ENCODE measurements at places on chromosomes 3 and 15.

DNA sequence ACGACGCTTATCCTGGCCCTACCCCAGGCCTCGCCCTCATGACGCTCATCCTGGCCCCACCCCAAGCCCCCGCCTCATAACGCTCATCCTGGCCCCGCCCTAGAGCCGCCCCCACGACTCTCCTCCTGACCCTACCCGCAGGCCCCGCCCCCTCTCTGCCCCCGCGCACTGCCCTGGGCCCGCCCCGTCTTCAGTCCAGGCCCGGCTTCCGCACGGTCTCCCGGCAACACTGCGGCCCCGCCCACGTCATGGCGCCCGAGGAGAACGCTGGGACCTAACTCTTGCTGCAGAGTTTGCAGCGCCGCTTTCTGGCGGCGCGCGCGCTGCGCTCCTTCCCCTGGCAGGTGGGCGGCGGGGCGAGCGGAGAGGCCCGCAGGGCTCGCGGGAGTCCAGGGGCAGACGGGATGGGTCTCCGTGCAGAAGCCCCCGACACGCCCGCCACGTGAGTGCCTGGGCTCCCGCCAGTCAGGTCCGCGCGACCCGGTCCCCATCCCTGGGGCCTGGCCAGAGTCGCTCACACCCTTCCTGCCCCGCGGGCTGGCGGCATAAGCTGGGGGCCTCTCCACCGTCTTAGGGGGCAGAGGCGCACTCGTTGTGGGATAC, 52.5 kb upstream of the ROPN1B start:
- peak; percentile 98 for DNase-seq

DNA sequence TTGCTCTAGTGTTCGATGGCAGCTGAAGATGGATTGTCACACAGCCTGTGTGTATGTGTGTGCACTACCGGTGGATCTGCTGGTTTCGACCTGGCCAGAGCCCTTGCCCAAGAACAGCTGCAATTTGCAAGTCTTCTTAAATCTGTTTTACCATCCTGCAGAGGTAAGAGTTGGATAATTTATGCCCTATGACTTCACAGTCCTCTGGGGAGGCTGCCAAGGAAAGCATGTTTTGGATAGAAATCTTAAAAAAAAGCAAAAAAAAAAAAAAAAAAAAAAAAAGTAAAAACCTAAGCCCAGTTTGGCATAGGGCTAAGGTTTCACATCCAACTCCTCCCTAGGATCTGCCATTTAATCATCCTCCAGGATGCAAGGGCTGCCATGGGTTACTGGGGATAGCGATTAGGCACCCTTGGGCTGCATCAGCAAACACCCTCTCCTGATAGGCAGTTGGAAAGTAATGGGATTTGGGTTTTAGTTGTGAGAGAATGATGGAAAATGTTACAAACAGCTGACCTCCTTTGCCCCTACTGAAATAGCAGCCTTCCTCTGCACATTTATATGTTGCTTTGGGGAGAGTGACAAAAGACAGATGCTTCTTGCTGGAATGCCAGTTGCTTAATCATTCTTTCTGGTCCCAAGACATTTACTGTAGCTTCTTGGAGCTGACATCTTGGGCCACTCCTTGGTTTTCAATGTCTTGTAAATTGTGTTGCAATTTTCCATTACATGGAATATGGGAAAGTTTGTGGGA, 35.4 kb downstream of the CD200R1L start:
- DNase-seq = no peak

DNA sequence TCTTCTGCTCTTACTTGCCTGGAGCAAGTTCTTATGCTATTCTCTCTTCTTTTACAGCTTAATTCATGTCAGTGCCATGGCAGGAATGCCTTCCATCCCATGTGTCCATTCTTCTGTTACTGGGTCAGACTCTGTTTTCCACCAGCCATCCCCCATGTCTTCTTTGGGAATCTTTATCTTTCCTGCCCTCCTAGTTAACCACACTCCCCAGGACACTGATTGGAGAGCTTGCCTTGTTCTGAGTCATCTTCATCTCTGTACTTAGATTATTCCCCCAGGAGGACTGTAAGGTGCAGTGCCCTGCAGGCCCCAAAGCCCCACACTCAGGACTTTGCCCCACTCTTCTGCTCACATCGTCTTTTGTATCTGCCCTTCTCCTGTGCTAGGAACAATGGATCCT, 3.6 kb downstream of the ABHD17C start:
- DNase-seq = no peak

- DNase-seq = no peak
These were observed 191.2 kb downstream of the TLE3 start for GRCh38 chr15:69906256-69907185.

- DNase-seq = no peak
These were observed 23.1 kb downstream of the CDCP1 start for GRCh38 chr3:45123030-45123429.

DNA sequence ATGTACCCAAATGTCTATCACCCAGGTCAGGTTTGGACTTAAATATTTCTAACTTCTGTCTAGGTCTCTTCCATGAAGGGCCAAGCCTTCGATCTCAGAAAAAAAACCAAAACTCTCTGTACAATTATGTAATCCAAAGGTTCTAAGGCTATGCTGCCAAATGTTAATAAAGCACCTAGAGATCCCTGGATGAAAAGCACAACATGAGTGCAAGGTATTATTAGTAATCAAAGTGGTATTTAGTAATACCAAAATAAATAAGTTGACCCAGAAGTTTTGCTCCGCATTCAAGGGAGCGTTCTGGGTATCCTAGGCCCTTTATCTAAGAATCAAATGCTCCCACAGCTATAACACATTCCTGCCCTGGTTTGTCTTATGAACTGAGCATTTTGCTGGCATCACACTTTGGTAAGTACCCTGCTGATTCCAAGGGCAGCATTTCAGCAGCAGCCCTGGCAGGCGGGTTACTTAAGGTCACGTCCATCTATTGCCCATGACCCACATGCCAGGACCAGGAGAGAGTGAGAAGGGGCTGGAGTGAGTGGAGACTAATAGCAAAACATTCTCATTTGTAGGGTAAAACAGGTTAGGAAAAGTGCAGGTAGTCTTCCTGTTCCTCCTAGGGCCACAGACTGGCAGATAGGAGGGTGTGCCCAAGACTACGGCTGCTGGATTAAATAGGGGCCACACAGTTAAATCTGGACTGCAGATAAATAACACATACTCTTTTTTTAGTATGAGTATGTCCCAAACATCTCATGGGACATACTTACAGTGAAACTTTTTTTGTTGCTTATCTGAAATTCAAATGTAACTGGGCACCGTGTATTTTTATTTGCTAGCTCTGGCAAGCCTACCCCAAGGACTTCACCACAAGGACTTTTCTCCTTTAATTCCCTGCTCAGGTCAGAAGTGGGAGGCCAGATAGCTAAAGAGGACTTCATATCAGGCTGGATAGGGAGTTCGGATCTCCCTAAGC, 76.0 kb upstream of the SNRK start:
- DNase-seq = no peak

GRCh38 chr3:57718118-57718517, 25.2 kb upstream of the DENND6A start:
- DNase-seq = no peak

DNA sequence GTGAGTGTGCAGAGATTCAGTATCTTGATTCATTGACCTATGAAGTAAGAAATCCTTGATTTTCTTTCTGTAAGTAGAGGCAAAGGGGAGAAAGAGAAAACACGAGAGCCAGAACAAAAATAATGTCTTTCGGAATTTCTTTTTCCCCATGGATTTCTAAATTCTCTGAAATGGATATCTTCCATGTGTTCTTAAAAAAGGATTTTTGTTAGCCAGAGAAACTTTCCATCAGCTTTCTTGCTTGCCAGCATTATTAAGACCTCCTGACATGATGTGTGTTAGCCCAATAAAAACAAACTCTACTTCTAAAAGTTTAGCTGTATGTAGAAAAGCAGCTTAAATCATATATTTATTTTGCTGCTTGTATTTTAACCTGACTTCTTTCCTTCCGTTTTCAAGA, 122.3 kb upstream of the AADACL2 start:
- DNase-seq = no peak

- no peak for DNase-seq
These were observed 17.3 kb upstream of the LRIG1 start for GRCh38 chr3:66518126-66518525.

DNA sequence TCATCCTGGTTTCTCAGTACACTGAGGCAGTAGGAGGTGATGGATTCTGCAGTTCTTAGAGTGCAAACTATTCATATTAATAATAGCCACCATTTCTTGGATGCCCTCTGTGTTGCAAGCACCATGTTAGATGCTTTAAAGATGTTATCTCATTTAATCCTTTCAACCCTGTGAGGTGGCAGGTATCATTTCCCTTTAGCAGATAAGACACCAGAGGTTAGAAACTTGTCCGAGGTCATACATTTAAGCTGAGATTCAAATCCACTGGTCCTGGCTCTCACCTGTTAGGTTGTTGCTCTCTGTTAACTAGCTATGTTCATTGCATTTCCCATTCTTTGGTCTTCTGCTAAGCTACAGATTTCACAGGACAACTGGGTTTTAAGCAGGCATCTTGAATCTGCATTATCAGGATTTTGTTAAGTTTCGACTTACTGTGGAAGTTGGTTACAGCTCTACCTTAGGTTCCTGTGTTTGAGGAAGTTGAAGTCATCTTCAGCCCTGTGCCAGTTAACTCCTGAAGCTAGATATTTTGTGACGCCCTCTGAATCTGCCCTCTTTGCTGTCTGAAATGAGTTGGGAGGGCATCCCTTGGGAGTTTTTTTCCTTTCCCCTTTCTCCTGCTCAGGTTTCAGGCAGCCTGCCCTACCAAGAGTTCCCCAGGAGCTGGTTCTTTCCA, 6.4 kb downstream of the PDE8A start:
- DNase-seq = no peak

DNA sequence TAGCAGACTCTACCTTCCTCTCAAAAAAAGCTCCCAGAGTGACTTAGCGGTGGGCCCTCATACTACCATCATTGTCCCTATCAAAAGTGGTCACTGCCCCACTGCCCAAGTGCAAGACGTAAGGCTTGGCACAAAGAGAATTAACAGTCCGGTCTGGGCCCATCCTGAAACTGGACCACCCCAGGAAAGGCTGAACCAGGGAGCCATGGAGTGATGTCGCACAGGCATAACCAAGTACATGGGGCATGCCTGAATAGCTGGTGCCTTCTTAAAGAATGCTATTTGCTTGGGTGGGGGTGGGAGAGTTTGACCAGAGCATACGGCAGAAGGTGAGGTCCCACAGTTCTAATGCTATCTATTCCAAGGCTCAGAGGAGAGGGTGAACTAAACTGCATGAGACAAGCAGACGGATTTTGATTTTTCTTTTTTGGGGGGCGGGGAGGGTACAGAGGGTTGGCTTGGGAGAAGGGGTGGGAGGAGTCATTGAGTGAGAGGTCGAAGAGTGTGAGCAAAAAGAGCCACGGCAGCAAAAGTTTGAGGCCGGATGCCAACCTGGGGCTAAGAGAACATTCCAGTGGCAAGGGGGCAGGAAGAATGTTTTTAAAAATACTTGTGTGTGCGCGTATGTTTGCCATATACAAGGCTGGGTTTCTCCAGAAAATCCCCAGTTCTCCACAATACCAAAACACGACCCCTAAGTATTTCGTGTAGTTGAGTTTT, 50.2 kb downstream of the FAM174B start:
- DNase-seq = no peak

- no peak for DNase-seq
These were observed 7.0 kb downstream of the MORF4L1 start for GRCh38 chr15:78879517-78880241.

DNA sequence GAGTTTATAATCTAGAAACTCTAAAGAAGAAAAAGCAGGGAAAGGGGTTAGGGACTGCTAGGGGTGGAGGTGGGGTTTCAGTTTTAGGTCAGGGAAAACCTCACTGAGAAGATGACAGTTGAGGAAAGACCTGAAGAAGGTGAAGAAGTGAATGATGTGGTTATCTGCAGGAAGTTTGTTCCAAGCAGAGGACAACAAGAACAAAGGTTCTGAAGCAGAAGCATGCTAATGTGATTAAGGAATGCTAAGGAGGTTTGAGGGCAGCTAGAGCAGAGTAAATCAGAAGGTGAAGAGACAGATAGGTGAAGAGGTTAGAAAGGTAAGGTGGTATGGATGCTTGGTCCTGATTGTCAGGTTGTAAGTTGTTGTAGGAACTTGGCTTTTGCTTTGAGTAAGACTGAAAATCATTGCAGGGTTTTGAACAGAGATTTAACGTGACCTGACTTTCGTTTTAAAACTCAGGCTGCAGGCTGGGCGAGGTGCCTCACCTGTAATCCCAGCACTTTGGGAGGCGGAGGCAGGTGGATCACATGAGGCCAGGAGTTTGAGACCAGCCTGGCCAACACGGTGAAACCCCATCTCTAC, 8.6 kb downstream of the OXSR1 start:
- DNase-seq = no peak

DNA sequence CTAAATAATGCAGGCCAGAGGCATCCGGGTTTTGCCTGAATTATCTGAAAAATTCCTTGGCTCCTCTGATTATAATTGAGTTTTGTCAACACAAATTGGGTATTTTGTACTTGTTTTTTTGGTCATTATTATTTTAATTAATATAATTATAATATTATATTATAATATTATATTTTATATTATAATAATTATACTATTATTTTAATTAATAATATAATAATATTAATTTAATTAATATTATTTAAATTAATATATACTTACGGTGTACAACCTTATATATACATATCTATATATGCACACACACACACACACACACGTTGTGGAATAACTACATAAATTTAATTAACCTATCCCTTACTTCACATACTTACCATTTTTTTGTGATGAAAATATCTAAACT, 73.5 kb downstream of the RYR3 start:
- no peak for DNase-seq

GRCh38 chr3:177838766-177839350, 641.6 kb upstream of the TBL1XR1 start:
- no peak for DNase-seq

DNA sequence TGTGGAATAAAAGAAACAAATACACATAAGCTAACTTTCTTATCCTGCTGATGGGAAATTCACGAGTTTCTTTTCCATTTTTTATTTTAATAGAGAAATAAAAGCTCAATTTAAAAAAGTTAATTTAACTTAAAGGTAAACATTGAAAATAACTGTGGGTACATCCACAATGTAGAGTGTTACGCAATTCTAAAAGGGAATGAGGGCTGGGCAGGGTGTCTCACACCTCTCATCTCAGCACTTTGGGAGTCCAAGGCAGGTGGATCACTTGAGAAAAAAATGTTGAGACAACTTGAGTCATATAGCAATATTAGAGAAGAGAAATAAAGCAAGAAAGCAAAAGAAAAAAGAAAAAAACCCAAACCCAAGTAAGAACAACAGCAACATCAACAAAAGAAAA, 207.0 kb downstream of the DIPK2A start:
- no peak for DNase-seq

DNA sequence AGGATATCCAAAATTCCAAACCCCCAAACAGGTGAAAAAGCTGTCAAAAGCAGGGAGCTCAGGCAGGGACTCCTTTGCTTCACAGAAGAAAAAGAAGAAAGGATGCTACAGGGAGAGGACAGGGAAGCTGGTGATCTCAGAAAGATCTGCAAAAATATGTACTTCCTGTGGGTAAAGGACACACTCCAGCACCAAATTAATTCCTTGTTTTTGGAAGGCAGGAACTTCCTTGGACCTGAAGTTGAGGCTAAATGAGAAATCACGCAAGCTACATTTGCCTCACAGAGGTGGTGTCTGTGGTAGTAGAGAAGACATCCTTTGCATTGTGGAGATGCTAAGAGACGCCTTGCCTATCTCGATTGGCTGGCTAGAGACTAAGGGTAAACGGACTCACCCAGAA, 26.7 kb upstream of the ANPEP start:
- DNase-seq = no peak
